Esophagus muscularis mucosa (tissue), 4 donors: ENCODE measurements at places on chromosomes 6 and 20. TPM values are rescaled to one million over a fixed set of nuclear protein-coding genes. Genes with fewer than 3 reads are reported as not detected.

DNA sequence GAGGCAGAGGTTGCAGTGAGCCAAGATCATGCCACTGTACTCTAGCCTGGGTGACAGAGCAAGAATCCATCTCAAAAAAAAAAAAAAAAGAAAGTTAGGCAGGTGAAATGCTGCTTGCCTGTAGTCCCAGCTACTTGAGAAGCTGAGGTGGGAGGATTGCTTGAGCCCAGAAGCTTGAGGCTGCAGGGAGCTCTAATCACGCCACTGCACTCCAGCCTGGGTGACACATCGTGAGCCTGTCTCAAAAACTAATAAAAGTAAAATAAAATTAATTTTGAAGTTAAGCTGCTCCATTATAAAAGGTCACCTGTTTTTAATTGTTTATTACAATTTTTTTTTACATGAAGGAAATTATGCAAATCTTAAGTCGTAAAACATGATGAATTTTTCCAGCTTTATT lies 23.2 kb upstream of the SAMHD1 start:
- DNase-seq = no peak

DNA sequence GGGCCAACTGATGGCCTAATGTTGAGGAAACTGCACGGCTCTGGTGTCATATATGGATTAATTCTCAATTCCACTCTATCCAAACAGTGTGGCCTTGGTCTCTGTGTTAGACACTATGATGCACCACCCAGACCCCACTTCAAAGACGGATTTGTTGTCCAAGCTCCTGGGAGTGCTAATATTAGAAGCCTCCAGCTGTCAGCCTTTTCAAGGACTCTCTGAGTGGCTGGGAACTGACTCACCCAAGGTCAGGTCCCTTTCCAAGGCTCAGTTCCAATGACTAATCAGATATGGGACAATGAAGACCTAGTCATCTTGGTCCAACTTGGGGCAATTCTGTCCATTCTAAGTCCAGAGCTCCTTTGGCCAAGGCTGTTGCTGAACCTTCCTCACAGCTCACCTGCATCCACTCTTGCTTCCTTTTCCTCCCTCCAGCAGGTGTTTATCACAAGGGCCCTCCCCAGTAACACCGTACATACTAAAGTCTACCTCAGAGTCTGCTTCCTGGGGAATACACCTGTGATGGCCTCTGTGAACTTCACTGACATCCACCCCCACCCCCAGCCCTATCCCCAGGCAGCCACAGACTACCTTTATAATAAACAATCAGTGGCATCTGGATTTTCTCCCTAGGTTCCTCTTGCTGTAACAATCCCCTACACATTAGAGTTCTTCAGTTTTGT lies 7.2 kb upstream of the IL20RA start:
- peak; percentile 68 for DNase-seq

GRCh38 chr6:170311696-170312095 lies 5.1 kb downstream of the FAM120B start:
- no peak for DNase-seq

DNA sequence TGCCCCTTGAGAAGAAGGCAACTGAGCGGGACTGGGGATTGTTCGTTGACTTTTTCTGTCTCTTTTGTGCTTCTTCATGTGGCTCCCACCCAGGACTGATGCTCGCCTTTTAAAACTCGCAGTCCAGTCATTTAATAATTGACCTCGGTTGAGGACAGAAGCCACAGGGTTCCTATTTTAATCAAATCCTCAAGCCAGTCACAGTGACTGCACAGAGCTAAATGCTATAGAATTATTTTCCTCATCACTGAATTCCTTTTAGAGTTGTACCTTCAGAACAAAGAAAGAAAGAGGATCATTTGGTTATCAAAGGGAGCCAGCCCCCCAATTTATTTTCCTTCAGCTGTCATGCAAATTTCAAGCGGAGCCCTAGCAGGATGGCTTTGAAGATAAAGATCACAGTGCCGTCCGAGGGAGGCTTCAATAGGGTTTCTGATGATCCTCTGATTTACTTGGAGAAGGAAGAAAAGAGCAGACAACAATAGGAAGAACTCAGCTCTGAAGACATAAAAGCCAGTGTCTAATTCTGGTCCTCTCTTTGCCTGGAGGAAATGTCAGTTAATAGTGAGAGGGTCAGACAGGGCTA lies 186.6 kb downstream of the DOK5 start:
- DNase-seq = no peak

DNA sequence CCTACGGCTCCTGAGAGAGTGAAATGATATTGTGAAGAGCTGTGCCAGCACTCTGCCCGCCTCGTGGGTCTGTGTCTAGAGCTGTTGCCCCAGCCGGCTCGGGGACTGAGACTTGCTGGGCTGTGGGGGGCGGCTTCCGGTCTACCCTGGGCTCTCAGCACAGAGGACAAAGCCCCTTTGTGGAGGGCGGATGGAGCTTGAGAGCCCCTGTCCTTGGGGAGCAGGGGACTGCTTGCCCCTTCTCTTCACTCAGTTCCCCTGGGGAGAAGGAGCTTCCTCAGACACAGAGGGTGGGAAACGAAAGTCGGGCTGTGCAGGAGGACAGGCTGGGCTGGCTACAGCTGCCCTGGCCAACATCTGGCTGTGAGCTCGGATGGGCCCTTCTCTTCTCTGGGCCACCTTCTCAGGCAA lies 11.0 kb downstream of the SRC start:
- DNase-seq = no peak

DNA sequence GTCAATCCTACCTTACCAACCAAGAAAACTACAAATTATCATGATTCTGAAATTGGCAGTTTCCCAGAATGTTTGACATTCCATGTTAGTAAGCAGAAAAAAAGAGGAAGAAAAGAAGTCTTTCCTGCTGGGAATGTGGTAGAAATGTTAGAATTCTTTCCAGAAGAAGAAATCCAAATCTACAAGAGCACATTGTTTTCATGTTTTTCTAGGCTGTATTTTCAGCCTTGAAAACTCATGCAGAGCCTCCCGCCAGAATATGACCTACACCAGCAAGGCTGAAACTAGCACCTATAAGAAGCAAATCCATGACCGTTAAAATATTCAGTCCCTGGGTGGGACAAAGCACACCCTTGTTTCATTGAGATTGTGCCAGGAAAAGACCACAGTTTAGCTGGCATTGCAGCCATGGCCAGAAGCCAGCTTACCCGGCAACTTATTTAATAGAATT lies 259.4 kb downstream of the GJA1 start:
- DNase-seq = no peak

DNA sequence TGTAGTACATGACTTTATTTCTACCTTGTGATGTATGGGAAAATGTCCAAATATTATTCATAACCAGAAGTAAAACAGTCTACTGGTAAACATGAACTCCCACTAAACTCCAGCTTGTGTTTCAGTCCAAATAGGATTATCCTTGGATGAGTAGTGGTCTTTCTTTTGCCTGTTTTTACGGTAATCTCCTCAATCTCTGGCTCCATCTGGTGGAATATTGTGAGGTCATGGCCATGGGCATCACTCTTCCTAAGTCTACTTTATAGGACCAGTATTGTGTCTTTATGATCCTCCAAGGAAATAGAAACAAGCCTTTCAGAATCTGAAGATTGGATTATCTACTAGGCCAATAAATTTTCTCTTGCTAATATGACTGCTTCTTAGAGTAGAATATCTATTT lies 505.0 kb downstream of the BMP2 start:
- DNase-seq = no peak

DNA sequence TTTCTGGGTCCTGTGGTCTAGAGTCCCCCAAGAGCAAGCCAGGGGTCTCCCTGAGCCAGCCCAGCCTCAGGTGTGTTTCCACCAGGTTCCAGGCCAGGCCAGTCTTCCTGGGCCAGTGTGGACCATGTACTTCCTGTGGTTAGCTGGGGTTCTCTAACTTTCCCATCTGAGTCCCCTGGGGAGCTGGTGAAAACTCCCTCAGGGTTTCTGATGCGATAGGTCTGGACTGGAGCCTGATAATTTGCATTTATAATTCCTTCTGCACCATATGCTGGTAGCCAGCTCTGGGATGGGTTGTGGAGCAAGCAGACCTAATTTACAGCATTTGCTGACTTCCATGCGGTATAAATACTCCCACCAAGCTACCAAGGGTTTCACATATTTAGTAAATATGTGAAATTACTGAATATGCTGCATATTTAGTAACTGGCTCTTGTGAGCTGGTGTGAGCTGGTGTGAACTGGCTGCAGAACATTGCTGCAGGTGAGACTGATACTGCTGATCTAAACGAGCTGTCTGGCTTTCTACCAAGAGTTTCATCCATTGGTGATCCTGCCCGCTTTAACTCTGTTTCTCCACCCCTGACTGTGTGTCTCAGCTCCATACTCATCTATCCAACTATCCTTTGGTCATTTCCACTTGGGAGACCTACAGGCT lies 62.6 kb downstream of the RIN2 start:
- no peak for DNase-seq

DNA sequence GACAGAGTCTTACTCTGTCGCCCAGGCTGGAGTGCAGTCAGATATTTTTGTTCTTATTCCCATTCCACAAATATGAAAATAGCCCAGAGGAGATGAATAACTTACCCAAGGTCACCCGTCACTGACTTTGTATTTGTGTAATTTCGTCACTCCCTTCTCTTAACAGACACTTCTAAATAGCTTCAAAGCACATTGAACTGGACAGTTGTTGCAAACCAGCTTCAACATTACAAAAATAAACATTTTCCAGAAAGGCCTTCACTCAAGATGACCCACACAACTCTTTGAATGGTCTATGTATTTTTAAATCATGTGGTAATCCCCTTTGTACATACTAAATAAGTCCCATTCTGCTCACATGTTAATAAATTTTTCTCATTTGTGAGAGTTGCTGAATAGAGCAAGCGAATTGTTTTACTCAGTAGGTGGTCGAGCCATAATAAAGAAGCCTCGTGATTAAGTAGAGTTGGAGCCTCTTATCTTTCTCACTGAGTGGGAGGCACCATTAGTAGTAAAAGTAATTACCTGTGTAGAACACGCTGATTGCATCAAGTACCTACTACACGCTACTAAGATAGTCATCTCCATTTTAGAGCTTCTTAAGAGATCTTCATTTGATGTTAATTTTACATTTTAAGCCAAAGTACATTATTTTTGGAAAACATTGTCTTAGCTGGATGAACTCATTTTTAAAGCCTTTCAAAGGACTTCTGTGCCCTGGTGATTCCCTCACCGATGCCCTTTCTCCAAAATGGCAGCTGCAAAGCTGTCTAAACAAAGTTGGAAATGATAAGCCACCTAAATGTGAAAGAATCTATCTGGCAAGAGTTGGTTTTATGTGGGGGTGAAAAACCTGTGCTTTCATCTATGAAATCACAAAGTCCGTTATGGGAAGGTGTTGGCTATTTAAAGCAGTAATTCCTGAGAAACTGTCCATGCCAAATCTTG lies 110.0 kb downstream of the TSHZ2 start:
- no peak for DNase-seq

- no peak for DNase-seq
Observed at GRCh38 chr6:158607411-158608170, 37.0 kb downstream of the DYNLT1 start.

DNA sequence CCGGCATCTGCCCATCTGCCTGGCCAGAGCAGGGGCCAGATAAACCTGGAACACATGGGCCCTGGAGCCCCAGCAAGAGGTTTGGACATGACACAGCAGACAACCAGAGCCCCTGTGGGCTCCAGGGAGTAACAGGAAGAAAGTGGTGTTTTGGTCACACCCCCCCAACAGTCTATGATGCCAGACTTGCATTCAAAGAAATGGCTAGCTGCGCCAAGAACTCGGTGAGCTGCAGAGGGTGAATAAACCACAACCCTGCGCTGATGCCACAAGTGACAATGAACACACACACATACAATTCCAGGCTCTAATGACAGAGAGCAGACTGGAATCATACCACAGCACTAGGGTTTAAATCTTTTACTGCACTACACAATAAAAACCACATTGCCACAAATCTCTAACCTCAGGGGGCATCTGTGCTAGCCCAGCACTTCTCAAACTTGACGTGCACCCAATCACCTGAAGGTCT lies 34.0 kb downstream of the TRERF1 start:
- DNase-seq = no peak

GRCh38 chr20:20744170-20744725 lies 31.8 kb upstream of the RALGAPA2 start:
- peak; percentile 87 for DNase-seq

GRCh38 chr6:87747646-87748045 lies 45.6 kb upstream of the AKIRIN2 start:
- DNase-seq = no peak

- no peak for DNase-seq
Observed at GRCh38 chr20:48015943-48016723, 230.9 kb upstream of the SULF2 start.

DNA sequence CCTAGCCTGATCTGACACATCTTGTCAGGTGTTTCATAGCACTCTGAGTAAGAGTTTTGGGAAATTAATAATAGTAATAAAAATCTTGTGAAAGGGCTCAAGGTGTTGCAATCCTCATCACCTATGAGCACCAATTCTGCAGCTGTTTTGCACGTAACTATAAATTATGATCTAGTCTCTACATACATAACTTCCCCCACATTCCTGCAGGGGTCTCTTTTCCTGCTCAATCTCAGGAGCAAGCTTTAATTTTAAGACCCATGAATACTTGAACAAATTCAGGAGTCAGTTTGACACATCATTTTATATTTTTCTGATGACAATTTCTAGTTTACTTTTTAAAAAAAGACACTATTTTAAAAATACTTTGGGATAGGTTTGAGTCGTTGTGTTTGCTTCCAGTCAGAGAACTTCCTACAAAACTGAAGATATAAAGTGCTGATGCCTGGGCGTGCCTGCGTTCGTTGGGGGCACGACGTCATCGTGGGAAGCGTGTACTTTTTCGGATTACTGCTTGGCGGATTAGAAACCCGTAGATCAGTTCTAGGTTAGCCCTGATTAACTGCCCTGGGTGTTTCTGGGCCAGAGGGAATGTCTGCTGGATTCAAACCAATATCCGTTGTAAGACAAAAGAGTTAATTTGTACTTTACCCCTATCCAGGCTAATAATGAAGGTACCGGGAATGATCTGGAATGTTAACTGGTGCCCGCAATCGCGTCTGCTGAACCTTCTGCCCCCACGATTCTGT lies 1.0 kb upstream of the E2F3 start:
- no peak for DNase-seq

- DNase-seq = peak; percentile 86
Observed at GRCh38 chr20:2469991-2470422, 582 bp downstream of the SNRPB start.

GRCh38 chr20:55253781-55254180 lies 751.5 kb downstream of the CBLN4 start:
- DNase-seq = no peak

GRCh38 chr6:7555671-7556070 lies 14.2 kb downstream of the DSP start:
- peak; percentile 62 for DNase-seq

GRCh38 chr6:143940011-143940597 lies 68.0 kb downstream of the PLAGL1 start:
- no peak for DNase-seq

- no peak for DNase-seq
Observed at GRCh38 chr6:69422475-69422874, 374.3 kb downstream of the LMBRD1 start.

GRCh38 chr6:168315596-168315995 lies 4.0 kb downstream of the DACT2 start:
- no peak for DNase-seq

Gene KHDC1L
- 0.83 TPM for total RNA-seq

Gene FAM50B
- 12.5 TPM for total RNA-seq

Gene LATS1
- total RNA-seq = 27.0 TPM

Gene C6orf52
- total RNA-seq = 0.71 TPM

Gene MYT1
- not detected for total RNA-seq

Gene PRDM13
- total RNA-seq = not detected

Gene ADGRB3
- 5.7 TPM for total RNA-seq

Gene FAM184A
- 9.9 TPM for total RNA-seq
